H1 (cell line): ENCODE measurements at places on chromosomes 1 and 21.
A peak's percentile ranks its signal among the peaks of the same experiment; 100 is the strongest.

DNA sequence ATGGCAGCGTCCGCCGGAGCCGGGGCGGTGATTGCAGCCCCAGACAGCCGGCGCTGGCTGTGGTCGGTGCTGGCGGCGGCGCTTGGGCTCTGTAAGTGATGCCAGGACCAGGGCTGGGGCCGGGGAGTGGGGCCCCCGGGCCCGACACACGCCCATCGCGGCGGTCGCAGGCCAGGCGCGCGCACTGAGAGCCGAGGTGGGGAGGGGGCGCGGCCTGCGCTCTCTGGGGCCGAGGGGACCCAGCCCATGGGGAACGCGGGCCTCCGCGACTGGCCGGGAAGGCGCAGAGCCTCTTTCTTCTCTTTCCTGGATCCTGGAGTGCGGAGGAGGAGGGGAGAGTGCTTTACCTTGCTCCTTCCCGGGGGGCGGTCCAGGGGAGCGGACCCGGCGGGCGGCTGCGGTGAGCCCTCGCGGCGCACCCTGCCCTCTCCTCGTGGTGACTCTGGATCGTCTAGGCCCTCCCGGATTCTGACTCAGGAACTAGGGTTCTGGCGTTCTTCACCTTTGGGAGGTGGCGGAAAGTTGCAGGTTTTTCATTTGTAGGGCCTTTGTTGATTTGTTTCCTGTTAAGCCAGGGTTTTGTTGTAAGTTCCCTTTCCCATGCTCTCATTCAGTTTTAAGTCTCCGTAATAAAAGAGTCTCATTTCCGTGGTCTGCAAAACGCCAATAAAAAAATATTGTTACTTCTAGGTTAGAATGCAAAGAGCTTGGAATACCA, 529 bp downstream of the MPZL1 start:
- H3K4me3 ChIP-seq: peak overlapping the region; percentile 81
- 0 out of 2 replicates have a peak, but pooled peaks cover 3% of the 10 kb centered on the region for H3K4me1 ChIP-seq
- no peak for DNase-seq
- H3K27ac ChIP-seq: no peak overlapping the region; the same call in 1 of the 2 replicates

DNA sequence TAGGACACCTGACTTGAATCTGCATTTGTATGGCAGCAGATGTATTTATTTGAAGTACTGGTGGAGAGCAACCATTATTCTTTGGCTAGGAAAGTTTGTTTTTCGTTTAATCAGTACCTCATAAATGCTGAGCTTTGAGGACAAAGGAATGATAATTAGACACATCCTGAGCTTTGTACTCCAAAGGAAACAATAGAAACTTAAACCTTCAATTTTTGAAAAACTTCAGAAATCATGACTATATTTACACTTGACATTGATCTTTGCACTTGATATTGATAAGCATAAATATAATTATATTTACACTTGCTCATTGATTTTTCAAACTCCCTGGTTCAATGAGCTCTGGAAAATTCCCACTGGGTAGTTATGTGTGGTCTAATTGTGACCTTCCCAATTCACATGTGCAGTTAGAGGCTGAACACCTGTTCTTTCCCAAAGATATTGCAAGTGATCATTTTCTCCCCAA, 10.7 kb downstream of the PATJ start:
- no peaks in the 10 kb centered on the region for H3K27me3 ChIP-seq
- DNase-seq: no peak
- no peak overlapping the region for H3K27ac ChIP-seq
- H3K4me3 ChIP-seq: no peak overlapping the region
- H3K4me1 ChIP-seq: no peaks in the 10 kb centered on the region
- H3K36me3 ChIP-seq: no peaks in the 10 kb centered on the region

DNA sequence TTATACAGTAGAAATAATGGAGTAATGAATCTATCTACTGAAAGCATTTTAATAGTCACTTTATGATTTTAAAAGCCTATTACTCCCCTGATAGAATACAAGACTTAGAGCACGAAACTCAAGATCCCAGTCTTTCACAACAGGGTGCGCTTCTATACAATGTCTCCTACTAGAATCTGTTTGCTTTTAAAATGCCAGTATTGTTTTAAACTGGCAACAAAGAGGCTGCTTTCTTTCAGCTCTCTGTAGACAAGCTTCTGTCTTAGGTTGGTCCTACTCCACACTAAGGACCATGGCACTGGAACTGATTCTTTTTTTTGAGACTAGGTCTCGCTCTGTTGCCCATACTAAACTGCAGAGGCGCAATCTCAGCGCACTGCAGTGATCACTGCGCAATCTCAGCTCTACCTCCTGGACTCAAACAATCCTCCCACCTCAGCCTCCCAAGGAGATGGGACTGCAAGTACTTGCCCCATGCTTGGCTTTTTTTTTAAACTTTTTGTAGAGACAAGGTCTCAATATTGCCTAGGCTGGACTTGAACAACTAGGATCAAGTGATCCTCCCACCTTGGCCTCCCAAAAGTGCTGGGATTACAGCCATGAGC, 4.8 kb downstream of the DCAF8 start:
- H3K36me3 ChIP-seq: no peaks in the 10 kb centered on the region
- H3K27me3 ChIP-seq: no peaks in the 10 kb centered on the region
- no peak overlapping the region for H3K27ac ChIP-seq
- H3K4me3 ChIP-seq: no peak overlapping the region

DNA sequence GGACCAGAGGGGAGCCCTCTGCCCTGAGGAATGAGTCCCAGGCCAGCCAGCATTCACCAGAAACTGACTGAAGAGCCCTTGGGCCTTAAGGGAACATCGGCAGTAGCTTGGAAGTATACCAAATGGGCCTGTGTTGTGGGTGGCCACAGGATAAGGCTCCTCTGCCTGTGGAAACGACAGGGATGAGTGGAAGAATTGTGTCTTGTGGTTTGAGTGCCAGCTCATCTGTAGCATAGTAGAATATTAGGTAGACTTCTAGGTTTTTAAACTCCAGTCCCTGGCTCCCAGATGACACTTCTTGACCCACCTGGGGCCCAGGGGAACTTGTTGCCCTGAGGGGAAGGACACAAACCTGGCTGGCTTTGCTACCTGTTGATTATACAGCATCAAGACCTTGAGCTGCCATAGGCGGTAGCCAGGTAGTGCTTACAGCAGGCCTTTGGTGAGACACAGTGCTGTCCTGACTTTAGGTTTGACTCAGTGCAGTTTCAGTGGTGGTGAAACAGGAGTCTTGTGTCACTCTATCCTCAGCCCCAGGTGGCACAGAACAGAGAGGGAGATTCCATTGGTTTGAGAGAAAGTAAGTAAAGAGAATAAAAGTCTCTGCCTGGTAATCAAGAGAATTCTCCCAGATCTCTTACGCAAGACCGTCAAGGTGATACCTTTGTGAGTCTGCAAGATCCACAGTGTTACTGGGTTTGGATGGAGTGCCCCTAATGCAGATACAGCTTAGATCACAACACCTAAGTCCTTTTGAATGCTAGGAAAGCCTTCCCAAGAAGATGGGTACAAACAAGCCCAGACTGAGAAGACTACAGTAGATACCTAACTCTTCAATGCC, 50.2 kb downstream of the RABGAP1L start:
- no peak overlapping the region for H3K4me3 ChIP-seq
- no peaks in the 10 kb centered on the region for H3K4me1 ChIP-seq
- H3K27me3 ChIP-seq: no peaks in the 10 kb centered on the region
- no peak for DNase-seq
- no peak overlapping the region for H3K27ac ChIP-seq

- H3K27ac ChIP-seq: no peak overlapping the region
- H3K4me3 ChIP-seq: no peak overlapping the region
- H3K27me3 ChIP-seq: no peaks in the 10 kb centered on the region
- no peaks in the 10 kb centered on the region for H3K36me3 ChIP-seq
- no peak for DNase-seq
- no peaks in the 10 kb centered on the region for H3K4me1 ChIP-seq
These were observed 99.3 kb downstream of the XPR1 start for GRCh38 chr1:180731131-180731530.

- H3K4me3 ChIP-seq: no peak overlapping the region
- no peaks in the 10 kb centered on the region for H3K36me3 ChIP-seq
- no peak overlapping the region for H3K27ac ChIP-seq
- H3K27me3 ChIP-seq: no peaks in the 10 kb centered on the region
- H3K4me1 ChIP-seq: peaks cover 3% of the 10 kb centered on the region
These were observed 1.9 kb downstream of the GPR25 start for GRCh38 chr1:200874694-200875093.

- peaks cover 7% of the 10 kb centered on the region; the same call in 1 of the 2 replicates for H3K4me1 ChIP-seq
- H3K27me3 ChIP-seq: no peaks in the 10 kb centered on the region
- no peak overlapping the region for H3K4me3 ChIP-seq
- no peak overlapping the region for H3K27ac ChIP-seq
- H3K36me3 ChIP-seq: no peaks in the 10 kb centered on the region
These were observed 28.7 kb upstream of the HMGN1 start for GRCh38 chr21:39377444-39378050.

- H3K36me3 ChIP-seq: no peaks in the 10 kb centered on the region
- H3K4me1 ChIP-seq: no peaks in the 10 kb centered on the region
- H3K27ac ChIP-seq: no peak overlapping the region
- no peaks in the 10 kb centered on the region for H3K27me3 ChIP-seq
- H3K4me3 ChIP-seq: no peak overlapping the region
These were observed 78.8 kb upstream of the NR5A2 start for GRCh38 chr1:199948587-199949280.

GRCh38 chr1:109919303-109919702, 8.7 kb downstream of the CSF1 start:
- no peak overlapping the region for H3K27ac ChIP-seq
- H3K27me3 ChIP-seq: no peaks in the 10 kb centered on the region
- no peaks in the 10 kb centered on the region for H3K4me1 ChIP-seq
- no peak overlapping the region for H3K4me3 ChIP-seq

- H3K27ac ChIP-seq: no peak overlapping the region
- DNase-seq: no peak
- no peaks in the 10 kb centered on the region for H3K27me3 ChIP-seq
- peaks cover 24% of the 10 kb centered on the region for H3K4me1 ChIP-seq
These were observed 44.4 kb downstream of the CACHD1 start for GRCh38 chr1:64514197-64514765.

- H3K27ac ChIP-seq: no peak overlapping the region
- no peaks in the 10 kb centered on the region for H3K27me3 ChIP-seq
- H3K36me3 ChIP-seq: peaks cover 6% of the 10 kb centered on the region
- DNase-seq: no peak
These were observed 39.6 kb downstream of the ASPM start for GRCh38 chr1:197106869-197107268.

DNA sequence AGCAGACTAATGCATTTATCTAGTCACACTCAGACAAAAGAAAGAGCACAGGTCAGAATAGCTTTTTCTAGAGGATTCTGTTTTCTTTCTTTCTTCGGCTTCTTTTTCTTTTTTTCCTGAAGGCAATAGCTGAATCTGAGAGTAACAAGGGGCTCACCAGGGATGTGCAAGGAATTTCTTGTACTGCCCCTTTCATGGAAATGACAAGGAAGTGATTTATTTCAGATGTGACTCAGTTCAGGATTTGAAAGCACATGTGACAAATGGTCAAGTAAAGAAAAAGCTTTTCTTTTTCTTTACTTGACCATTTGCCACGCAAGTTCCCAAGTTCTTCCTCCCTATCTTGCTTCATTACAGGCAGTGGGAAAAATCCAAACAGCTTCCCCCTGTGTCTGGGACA, 202.0 kb downstream of the GABPA start:
- DNase-seq: no peak
- H3K4me1 ChIP-seq: peaks cover 2% of the 10 kb centered on the region
- no peaks in the 10 kb centered on the region for H3K36me3 ChIP-seq
- no peak overlapping the region for H3K4me3 ChIP-seq
- no peaks in the 10 kb centered on the region for H3K27me3 ChIP-seq

DNA sequence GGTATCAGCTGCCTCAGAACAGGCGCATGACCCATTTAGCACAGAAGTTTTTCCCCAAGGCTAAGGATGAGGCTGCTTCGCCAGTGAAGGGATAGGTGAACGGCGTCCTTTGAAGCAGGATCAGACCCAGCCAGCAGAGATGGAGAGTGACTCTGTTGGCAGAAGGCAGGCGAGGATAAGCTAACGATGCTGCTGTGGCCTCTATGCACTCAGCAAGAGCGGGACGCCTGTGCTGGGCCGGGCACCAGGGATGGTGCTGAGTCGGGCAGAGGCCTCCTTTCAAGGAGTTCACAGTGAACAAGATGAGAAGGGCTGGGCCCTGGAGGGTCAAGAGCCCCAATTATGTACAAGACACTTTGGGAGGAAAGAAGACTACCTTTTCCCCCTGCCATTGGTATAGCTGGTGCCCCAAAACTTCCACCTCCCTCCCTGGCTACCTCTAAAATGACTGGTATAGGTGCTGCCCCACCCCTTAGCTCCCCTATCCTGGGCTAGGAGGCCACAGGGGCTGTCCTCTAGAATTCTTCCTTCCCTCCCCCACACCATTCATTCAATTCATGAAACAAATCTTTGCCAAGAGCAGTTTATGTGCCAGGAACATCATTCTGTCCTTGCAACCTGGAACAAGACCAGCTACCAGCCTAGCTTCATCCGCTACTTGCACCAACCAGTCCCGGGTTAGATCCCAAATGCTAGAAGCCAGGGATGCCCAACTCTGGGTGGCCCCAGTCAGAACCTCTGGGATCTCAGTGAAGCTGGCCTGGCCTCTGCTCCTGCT, 7.5 kb downstream of the XKR8 start:
- H3K36me3 ChIP-seq: peaks cover 3% of the 10 kb centered on the region; the same call in 1 of the 2 replicates
- H3K27ac ChIP-seq: no peak overlapping the region
- H3K27me3 ChIP-seq: no peaks in the 10 kb centered on the region

GRCh38 chr1:111719674-111720132, 19.5 kb downstream of the INKA2 start:
- no peaks in the 10 kb centered on the region for H3K36me3 ChIP-seq
- no peak overlapping the region for H3K4me3 ChIP-seq
- H3K27me3 ChIP-seq: no peaks in the 10 kb centered on the region
- H3K4me1 ChIP-seq: peaks cover 8% of the 10 kb centered on the region
- no peak overlapping the region for H3K27ac ChIP-seq
- DNase-seq: no peak

DNA sequence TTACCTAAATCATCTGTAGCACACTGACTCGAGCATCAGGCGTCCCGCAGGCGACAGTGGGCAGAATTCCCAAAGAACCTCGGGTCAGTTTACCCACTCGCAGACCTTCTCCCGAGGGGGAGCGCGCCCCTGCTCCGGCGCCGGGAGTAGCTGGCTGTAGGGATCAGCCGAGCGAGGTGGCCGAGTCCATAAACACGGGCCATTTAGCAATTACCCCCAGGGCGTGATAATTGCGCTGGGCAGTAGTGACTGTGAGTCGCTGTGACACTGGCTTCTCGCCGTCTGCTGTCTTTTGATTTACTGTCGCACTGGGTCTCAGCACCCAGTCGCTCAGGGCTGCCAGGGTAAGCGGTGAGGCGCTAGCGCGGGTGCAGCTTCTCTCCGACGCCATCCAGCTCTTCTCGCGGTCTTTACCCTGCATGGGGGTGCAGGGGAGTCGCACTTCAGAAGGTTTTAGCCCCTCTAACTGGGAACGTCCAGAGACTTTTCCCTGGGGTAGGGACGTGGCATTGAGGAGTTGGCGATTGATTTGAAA, 16.2 kb downstream of the HLX start:
- H3K4me3 ChIP-seq: peak overlapping the region; percentile 33
- DNase-seq: no peak

GRCh38 chr1:107563441-107563840, 401.5 kb downstream of the VAV3 start:
- no peak overlapping the region for H3K27ac ChIP-seq
- H3K4me1 ChIP-seq: no peaks in the 10 kb centered on the region
- no peak overlapping the region for H3K4me3 ChIP-seq
- H3K27me3 ChIP-seq: no peaks in the 10 kb centered on the region
- no peaks in the 10 kb centered on the region for H3K36me3 ChIP-seq
- no peak for DNase-seq

GRCh38 chr1:177229781-177230180, 59.0 kb downstream of the BRINP2 start:
- H3K27ac ChIP-seq: no peak overlapping the region
- H3K36me3 ChIP-seq: no peaks in the 10 kb centered on the region
- no peak for DNase-seq
- H3K27me3 ChIP-seq: no peaks in the 10 kb centered on the region
- no peak overlapping the region for H3K4me3 ChIP-seq
- H3K4me1 ChIP-seq: 0 out of 2 replicates have a peak, but pooled peaks cover 4% of the 10 kb centered on the region

GRCh38 chr1:39295901-39296300, 91.4 kb downstream of the MACF1 start:
- no peak overlapping the region for H3K4me3 ChIP-seq
- H3K36me3 ChIP-seq: peaks cover 48% of the 10 kb centered on the region
- H3K27me3 ChIP-seq: no peaks in the 10 kb centered on the region
- no peak overlapping the region for H3K27ac ChIP-seq
